ENCODE measurements at places on chromosomes 7 and 10.

DNA sequence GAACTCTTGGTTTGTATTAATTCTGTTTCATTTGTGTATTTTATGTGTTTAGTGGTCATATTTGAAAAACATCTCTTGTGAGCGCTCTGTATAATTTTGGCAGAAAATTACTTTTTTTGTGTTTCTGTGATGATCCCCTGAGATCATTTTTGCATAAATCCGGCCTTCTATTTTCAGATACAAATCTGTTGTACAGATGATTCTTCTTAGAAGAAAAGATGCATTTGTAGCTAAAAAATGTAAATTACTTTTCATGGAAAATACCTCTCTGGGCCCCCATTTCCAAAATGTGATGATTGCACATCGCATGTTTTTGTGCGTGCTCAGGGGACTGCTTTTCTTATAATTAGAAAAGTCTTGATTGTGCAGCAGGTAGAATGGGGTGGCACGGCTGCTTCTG, 395.4 kb downstream of the LRMDA start:
- DNase-seq: no peak

DNA sequence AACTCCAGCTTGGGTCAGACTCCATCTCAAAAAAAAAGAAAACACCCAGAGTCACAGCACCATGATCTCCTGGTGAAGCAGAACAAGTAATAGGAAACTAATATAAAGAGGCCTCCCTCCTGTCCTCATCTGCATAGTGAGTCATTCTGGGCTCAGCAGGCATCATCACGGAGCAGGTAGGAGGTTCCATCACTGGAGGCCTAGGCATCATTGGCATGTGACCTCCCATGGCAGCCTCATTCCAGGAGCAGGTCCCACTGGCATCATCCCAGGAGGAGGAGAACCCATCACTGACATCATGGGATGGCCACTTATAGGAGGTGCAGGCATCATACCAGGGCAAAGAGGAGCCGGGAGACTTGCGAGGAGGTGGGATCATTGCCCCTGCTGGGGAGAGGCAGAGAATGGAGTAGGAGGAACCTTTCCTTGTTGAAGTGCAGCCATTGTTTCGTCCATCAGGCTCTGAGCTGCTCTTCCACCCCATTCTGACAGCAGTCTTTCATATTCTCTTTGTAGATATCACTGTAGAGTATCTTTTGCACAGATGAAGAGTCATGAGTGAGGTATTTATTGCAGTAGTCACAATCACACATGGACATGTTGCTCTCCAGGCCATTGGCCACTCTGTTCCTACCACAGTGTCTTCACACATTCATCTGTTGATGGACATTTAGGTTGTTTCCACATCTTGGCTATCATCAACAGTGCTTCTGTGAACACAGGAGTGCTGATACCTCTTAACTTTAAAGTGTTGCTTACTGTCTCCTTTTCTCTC, 73.8 kb downstream of the OSBPL3 start:
- no peak for DNase-seq

DNA sequence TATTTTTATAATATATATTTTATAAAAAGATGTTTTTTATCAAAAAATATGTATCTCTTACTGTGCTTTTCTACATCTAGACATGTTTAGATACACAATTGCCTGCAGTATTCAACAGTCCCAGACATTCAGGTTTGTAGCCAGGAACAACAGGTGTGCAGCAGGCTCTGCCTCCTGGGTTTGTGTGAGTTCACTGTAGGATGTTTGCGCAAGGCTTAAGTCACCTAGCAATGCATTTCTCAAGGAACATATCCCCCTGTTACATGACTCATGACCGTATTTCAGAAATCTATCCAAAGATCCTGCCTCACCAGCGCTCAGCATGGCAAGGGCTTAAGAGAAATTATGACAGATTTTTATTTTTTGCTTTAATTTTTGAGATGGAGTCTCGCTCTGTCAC, 41.5 kb downstream of the PITRM1 start:
- DNase-seq: no peak

DNA sequence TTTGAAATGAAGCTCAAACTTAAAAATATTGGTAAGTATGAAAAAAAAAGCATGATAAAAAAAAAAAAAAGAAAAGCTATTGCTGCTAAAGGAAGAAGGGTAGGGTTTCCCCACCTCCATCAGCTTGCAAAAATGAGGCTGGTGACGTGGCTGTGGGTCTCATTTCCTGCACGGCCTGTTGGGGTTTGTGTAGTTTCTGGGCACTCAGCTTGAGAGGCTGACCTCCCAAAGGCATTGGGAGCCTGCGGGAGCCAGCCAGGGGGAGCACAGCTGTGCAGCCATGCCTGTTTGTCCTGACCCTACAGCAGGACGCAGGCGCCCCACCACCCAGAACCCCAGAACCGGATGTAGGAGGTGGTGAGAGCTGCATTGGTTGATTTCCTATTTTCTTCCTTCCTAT, 48.8 kb upstream of the CARD11 start:
- peak; percentile 47 for DNase-seq

DNA sequence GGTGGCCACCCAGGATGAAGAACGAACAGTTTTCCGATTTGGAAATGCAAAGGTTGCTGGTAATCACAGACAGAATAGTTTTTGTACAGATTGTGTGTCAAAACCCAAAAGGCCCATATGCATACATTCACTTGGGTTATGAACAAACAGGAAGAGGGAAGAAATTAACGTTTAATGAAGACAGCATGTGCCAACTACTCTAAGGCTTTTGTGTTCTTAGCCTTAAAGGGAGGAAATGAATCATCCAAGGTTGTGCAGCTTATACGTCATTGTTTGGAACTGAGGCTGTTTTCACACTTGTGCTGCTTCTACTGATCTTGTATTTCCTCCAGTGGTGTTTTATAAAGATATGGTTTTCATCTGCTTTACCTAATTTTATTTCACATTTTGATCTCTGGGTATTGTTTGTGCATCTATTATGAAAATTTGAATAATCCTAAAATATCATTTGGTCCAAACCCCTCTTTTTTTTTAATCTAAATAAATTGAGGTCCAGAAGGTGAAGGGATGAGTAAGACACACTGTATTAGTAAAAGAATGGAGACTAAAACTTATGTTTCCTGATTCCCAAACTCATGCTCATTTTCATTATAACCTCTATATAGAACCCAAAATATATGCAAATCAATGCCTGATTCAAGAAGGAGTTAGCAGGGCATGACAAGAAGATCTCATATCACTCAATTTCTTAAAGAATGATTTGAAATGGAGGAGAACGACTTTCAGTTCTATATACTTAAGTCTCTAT, 373.1 kb downstream of the THSD7A start:
- no peak for DNase-seq

- DNase-seq: no peak
These were observed 33.7 kb downstream of the MASTL start for GRCh38 chr10:27188897-27189296.

GRCh38 chr7:89857767-89858166, 296.5 kb upstream of the STEAP1 start:
- no peak for DNase-seq

DNA sequence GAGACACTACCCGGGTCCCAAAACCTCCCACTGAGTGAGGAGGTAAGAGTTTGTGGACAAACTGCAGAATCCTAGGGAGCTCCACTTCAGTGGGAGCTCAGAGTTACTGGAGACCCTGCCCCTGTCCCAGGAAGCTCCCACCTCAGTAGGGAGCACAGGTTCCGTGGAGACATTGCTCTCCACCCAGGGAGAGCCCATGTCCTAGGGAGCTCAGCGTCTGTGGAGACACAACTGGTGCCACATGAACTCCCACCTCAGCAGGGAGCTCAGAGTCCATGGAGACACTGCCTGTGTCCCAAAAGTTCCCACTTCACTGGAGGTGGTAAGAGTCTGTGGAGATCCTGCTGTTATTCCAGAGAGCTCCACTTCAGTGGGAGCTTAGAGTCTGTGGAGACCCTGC, 6.3 kb downstream of the MYO1G start:
- no peak for DNase-seq
